Psoas muscle (tissue), 8 donors: ENCODE measurements at places on chromosomes 2 and 18.

GRCh38 chr2:43745457-43745856 is 28.4 kb upstream of the DYNC2LI1 start:
- no peak for DNase-seq

DNA sequence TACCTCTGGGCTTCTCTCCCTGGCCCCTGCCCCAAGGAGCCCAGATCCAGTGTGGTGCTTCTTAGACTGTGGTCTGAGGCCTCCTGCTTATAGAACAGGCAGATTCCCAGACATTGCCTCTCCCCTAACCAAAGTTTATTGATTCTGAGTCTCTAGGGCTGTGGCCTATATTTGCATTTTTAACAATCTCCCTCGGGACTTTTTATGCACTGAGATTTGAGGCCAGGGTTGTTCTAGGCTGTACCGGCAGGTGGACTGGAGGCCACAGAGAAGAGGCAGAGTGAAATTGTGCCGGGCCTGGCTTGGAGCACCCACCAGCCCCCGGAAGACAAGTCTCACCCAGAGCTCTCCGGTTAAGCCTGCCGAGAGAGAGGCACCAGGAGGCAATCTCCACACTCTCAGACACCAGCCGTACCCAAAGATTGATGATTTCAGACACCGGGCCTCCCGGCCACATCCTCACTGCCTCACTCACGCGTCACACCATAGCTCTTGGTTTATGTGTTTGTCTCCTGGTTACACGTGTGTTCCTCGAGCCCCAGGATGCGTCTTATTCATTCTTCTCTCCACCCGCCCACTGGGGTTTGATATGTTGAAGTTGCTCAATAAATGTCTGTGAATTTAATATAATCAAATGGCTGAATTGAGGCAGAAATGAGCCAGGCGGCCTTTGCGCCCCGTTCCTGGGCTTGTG is 203.7 kb downstream of the KLHL29 start:
- no peak for DNase-seq

DNA sequence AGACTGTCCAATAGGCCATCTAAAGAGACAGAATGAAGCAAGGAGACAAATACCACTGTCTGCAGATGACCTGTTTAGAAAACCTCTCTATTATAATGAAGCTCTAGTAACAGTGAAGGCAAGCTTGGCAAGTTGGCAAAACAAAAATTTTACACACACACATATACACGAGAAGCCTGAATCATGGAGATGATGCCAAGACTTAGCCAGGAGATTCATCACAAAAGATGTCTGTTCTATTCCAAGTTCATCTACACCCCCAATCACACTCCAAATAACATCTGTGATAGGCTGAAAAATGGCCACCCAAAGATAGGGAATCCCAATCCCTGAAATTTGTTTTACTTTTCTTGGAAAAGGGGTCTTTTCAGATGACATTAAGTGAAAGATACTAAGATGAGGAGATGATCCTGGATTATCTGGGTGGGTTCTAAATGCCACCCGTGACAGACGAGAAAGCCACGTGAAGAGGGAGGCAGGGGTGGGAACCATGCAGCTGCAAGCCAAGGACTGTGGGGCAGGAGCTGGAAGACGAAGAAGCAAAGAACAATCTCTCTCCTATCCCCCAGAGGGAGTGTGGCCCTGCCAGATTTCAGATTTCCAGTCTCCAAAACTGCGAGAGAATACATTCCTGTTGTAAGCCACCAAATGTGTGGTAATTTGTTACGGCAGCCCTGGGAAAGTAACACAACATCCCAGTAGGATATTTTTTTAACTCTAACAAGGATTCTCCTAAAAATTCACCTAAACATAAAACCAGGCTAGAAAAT is 20.0 kb downstream of the HDLBP start:
- DNase-seq, result no peak

DNA sequence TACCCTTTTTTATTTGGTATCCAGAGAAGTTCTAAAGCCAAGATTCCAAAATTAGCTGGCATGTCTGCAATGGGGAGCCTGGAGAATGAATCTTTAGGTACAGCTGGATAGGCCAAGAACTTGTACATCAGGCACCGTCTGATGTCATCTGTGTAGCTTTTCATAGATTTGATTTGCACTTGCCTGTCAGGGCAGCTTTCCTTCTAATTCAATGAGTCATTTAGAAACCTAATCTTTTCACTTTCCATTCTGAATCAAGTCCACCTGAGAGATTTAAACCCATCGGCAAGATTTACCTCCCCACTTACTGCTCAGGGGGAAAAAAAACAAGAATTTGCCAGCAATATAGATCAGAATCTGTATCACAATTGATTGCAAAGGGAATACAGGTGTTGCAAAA is 60.9 kb upstream of the ACAA2 start:
- DNase-seq, result no peak

- DNase-seq, result no peak
Observed at GRCh38 chr2:65525616-65526231, 93.3 kb upstream of the SPRED2 start.

- no peak for DNase-seq
Observed at GRCh38 chr2:217650716-217651360, 352.0 kb downstream of the TNS1 start.

DNA sequence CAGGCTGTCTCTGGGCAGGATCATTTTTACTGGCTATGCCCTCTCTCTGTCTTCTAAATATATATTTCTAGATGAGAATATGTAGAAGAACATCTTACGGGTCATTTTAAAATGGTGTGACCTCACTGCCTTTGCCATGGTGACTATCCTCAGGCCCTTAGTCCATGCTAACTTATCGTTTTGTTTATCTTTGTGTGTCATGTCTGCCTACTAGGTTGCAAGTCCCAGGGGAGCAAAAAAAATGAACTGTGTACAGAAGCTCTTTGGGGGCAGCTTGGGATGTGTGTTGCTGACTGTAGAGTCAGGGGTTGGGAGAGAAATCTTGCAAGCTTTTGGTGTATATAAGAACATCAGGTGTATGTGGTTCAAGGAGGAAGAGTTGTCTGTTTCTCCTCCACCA is 11.0 kb downstream of the CPSF3 start:
- DNase-seq, result no peak

DNA sequence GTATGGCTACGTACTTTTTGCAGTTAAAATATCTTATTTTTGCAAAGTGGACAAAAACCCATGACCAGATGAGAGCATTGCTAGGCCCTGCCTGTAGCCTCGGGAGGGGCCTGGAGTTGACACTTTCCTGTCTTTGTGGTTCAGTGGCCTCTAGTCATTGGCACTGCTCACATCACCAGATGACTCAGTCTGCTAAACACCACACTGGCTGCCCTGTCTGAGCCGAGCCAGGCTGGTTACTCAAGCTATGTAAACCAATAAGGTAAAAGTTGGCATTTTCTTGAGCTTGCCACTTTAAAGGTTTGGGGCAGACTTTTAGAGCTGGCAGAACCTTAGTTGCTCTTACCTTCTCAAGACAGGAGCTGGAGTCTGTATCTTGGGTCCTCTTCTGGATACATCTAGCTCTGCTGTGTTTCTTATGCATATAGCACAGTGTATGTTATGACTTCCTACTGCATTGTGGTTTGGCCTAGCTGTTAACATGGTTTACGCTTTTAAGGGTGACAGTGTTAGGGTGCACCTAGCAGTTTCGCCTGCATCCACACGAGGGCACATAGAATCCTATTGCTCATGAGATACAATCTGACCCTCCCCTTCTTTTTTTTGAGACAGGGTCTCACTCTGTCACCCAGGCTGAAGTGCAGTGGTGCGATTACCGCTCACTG is 76.4 kb downstream of the AP1S3 start:
- DNase-seq, result no peak

DNA sequence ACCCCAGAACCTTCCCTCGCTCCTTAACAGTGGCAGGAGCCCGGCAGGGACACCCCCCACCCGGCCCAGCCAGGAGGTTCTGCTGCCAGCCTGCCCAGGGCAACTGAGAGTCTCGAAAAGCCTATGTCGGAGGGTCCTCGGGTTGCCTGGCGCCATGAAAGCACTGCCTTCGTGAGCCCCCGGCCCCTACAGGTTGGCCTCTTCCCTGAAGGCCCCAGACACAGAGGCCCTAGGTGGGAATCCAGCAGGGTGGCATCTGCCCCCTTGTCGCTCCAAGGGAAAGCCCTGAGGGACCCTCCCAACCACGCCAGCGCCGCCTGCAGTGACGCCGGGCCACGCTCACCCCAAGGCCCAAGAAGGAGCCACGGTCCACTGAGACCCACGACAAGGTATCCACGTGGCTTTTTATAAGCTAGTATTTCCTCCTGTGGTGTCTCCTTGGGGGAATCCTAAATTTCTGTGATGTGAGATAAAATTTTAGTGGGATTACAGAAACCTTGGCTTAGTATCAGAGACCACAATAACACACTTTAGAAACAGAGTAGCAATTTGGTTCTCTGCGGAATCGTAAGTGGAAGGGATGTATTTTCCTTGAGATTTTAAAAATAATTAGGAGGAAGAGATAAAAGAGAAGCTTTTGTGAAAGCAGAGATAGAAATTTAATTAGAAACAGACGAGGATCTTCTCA is 138.9 kb downstream of the HDAC4 start:
- no peak for DNase-seq

GRCh38 chr2:102224824-102225739 is 38.3 kb downstream of the IL1RL2 start:
- no peak for DNase-seq

GRCh38 chr2:207144173-207144785 is 21.5 kb downstream of the KLF7 start:
- DNase-seq, result no peak

DNA sequence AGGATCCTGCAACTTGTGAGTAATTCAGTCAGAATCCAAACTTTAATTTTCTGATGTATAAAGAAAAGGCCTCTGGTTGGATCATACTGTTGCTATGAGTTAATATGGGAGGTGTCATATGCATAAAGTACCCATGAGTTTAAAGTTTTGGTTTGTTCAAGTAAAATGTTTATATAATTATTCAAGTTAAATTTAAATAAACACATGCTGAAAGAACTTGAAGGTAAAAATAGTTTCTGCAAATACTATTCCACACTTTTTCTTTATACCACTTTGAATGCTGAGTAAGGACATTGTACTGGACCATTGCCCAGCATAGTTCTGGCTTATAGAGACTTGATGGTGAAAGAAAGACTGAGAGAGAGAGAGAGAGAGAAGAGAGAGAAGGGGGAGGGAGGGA is 30.7 kb downstream of the PKP4 start:
- no peak for DNase-seq

GRCh38 chr2:37569986-37570679 is 101.3 kb downstream of the CDC42EP3 start:
- no peak for DNase-seq

- DNase-seq, result no peak
Observed at GRCh38 chr2:86243272-86243671, 44.0 kb downstream of the MRPL35 start.

DNA sequence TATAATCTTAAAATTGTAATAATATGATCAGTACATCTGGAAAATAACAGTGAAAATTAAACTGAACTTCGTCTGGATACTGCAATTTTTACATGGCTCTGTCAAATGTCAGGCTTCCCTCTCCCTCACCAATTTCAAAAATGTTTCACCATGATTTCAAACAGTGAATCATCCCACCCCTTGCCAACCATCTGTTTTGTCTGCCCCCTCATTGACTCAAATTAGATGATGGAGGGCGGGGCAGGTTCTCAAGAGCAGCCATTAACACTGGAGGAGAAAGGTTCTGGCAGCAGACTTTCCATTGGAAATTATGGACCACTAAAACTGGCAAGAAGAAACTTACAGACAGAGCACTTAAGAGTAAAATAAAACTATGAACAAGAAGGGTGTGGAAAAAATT is 1195.7 kb upstream of the ZEB2 start:
- no peak for DNase-seq

DNA sequence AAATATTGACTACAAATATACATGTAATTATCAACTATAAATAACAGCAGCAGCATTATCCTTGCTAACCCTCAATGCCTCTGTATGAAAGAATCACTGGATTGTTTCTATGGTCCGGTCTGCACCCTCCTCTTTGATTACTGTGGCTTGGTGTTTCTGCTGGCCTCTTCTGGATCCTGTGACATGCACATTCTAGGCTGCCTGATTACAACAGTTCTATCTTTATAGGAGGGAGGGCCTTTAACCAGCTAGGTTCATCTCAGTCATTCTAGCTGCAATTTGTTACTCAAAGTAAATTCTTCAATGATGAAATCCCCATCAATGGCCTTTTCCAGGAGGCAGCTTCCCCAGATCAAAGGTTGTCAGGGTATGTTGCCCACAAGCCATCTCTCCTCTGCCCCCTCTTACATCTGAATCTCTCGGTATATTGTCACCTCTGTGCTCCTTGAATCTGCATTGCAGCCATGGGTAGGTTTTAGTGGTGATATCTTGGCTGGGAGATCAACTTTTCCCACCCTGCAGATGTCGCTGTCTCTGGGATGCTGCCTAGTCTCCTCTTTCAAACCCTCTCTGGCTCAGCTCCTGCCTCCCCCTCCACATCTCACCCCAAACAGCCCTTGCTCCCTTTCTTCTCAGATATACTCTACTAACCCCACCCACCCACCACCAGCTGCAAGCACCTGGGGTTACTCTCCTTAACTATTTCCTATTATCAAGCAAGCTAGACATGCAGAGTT is 106.2 kb upstream of the BZW1 start:
- DNase-seq, result no peak

DNA sequence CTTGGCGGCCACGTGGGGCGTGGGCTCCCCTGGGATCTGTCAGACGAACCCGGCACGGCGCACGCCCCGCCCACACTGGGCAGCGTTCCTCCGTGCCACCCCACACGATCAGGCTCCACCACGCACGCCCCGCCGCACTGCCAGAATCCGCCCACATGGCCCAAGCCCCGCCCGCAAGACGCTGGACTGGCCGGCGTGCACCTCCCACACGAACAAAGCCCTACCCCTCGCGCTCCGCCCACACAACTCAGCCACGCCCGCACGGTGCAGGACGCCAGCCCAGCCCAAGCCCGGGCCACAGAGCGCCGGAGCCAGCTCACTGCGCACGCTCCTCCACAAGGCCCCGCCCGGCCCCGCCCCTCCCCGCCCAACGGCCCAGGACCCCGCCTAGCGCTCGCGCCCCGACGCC is 555 bp downstream of the TMEM18 start:
- peak; percentile 100 for DNase-seq

DNA sequence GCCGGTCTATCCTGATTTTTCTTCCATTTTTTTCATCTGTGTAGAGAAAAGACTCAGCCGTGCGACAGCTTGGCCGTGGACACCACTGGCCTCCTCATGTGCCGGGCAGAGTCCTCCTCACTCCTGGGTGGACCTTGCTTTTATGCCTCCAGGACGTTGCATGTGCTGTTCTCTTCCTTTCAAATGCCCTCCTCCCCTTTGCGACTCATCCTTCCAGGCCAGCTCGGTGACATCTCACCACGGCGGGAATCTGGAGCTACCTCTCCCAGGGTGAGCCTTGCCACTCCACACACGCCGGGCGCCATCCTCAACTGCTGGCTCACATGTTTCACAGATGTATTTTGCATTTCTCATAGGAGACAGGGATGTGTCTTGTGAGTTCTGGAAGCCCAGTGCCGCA is 198.5 kb upstream of the HDAC4 start:
- peak; percentile 41 for DNase-seq

GRCh38 chr2:142649581-142649980 is 227.9 kb upstream of the KYNU start:
- DNase-seq, result no peak
